ENCODE measurements at places on chromosomes 12 and 14.
A peak's percentile ranks its signal among the peaks of the same experiment; 100 is the strongest.

- no peak for DNase-seq
Measured at GRCh38 chr14:33917661-33918060, 33.2 kb downstream of the EGLN3 start.

GRCh38 chr12:53231921-53232645 is at the start of gene RARG:
Gene RARG (minus strand): TSS chr12:53232209. CDS start chr12:53227545, 4,664 bp downstream.
- peak; percentile 40 for DNase-seq

DNA sequence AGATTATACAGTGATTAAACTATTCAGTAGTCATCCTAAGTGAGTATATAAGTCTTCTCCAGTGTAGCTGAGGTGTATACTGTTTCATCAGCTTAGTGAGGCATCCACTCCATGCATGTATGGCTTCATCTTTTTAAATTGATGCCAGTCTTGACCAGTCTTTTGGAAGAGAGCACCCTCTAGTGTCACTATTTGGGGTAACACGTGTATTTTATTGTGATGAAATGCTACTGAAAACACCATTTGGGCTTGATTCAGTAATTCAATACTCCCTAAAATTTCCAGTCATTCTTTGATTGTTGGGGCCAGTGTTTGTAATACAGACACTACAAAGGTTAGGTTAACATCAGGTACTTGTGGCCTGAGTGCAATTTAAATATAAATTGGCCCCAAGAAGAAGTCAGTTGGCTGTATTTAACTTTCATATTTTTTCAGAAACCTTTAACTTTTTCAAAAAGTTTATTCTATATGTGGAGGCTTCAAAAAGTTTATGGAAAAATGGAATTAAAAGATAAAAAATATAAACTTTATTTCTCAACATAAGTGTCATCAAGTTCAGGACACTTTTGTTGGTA is 35.3 kb downstream of the MIPOL1 start:
- peak; percentile 70 for DNase-seq

DNA sequence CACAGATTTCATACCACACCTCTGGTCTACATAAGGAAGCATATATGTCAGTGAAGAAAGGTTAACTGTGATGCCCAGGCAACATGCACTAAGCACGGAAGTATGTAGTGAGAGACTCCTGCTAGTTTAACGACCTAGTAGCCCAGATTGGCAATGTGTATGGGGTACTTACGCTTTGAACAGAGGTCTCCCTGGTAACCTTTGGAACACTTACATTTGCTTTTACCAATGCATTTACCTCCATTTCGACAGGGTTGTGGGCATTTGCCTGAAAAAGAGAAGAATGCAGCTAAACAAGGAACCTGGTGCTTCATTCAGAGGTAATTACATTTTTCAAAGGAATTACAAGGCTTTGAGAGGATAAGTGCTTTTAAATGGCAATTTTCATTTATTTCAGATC is 65.2 kb downstream of the WIF1 start:
- DNase-seq = peak; percentile 7

GRCh38 chr12:80262346-80262745 is 163.0 kb downstream of the OTOGL start:
- no peak for DNase-seq

- peak; percentile 72 for DNase-seq
Measured at GRCh38 chr14:85250414-85251189, 279.3 kb upstream of the FLRT2 start.

DNA sequence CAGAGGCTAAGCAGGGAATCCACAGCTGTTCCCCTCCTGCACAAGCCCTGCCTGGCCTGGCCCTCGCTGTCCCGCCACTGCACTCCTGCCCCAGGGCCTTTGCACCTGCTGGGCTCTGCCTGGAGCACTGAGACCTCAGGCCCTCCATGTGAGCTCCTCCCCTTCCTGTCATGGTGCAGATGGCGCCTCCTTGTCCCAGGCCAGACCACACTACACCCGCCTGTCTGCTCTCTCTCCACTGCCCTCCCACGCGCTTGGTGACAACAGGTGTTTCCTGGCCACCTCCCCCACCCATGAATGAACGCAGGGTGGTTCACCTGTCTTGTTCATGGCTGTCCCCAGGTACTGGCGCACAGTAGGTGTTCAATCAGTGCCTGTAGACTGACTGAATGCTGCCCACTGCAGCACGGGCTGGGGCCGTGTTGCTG is 82.9 kb downstream of the NCOR2 start:
- DNase-seq = no peak

DNA sequence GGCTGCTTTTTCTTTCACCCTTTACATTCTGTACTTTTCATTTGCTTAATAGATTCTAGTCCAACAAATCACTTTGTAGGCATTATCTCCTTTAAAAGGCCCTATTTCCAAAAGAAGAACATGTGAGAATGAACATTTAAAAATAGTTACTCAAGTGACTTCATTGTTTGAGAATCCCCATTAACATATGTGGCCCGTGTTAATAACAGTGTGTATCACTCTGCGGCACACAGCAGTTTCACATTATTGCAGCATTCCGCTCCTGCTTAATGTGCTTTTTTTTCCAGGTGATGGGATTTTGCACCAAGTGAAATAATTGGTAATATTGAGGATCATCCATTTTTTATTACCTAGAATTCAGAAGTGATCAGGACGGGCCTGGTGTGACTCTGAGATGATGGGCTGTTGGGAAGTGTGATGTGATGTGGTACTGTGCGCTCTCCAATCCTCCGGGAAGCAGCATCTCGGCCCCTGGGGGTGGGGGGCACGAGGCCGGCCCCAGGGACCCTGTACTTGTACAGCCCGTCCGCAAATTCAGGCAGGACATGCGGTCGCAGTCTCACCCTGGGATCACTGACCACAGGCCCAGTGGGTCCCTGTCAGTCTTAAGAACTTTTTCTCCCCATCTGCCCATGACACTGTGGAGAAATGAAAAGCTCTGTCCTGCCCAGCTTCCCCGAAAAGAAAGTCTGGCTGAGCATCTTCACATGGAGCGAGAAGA is 32.9 kb downstream of the SLC15A4 start:
- DNase-seq = no peak

- peak; percentile 12 for DNase-seq
Measured at GRCh38 chr12:49664591-49665239, 41.4 kb downstream of the PRPF40B start.

- no peak for DNase-seq
Measured at GRCh38 chr12:51214895-51215294, 3.0 kb downstream of the POU6F1 start.

GRCh38 chr12:10289005-10289754 is 18.5 kb upstream of the KLRD1 start:
- no peak for DNase-seq

DNA sequence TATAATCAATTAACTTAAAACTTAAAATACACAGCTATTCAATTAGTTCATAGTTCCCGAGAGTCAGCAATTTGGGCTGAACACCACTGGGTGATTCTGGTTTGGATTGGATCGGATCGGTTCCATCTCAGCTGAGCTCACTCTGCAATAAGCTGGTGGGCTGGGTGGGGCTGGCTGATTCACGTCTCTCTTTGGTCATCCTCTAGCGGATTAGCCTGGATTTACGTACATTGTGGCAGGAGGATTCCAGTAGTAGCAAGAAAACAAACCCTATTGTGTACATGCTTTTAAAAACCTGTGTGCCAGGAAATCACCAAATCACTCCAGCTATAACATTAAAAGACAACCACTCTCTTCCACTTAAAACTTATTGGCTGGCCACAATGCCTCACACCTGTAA is 3.2 kb upstream of the CLEC4C start:
- no peak for DNase-seq

DNA sequence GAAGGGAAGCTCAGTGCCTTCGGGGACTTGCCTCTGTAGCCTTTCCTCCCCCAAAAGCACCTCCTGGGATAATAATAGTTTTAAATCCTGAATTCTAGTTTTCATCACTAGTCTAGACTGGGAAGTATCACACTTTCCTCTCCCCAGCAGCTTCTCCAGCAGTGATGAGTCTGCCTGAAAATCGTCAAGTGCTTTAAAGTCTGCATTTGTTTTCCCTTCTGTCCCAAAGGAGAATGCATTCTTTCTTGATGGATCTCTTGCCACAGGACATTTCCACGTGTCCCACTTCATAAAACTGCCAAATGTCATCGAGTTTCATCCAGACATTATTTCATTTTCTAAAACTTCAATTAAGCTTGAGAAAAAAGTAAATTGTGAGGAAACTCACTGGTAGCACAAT is 15.0 kb downstream of the CSRP2 start:
- DNase-seq = no peak

- no peak for DNase-seq
Measured at GRCh38 chr12:88420457-88420856, 159.8 kb downstream of the KITLG start.

DNA sequence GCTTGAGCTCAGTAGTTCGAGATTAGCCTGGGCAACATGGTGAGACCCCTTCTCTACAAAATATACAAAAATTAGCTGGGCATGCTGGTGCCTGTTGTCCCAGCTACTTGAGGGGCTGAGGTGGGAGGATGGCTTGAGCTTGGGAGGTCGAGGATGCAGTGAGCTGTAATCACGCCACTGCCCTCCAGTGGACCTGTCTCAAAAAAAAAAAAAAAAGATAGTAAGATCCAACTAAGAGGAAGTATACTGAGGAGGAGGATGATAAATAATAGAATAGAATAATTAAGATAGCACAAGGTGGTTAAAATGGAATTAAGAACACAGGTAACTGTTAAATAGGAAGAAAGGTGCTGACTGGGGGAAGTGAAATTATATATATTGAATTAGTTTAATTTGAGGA is 37.0 kb upstream of the BAZ1A start:
- DNase-seq = no peak

DNA sequence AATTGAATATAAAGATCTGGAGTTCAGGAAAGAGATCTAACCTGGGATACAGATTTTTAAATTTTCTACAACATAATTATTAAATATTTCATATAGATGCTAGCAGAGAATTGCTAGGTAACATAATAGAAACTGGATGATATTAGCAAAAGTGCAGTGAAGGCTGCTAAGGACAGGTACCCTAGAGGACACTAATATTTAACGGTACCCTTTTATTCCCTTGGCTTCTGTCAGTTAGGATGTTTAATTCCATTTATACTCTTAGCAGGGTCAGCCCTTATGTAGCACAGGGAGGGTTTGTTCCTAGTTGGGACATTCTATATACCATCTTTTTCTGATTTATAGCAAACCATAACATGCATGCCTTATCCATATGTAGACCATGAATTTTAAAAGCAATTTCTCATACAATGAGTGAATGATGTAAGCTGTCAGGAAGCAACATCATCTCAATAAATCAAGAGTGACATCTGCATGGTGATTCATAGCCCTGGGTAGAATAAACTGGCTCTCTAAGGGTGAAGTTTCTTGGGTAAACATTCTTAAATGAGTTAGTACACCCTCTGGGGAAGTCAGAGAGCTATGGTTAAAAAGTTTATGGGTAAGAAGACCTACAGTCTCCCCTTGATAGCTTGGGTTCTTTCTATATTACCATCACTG is 404.4 kb upstream of the MGAT4C start:
- DNase-seq = no peak

- DNase-seq = no peak
Measured at GRCh38 chr12:89392391-89392790, 40.1 kb upstream of the DUSP6 start.
